ENCODE measurements at places on chromosomes 2 and 18.

DNA sequence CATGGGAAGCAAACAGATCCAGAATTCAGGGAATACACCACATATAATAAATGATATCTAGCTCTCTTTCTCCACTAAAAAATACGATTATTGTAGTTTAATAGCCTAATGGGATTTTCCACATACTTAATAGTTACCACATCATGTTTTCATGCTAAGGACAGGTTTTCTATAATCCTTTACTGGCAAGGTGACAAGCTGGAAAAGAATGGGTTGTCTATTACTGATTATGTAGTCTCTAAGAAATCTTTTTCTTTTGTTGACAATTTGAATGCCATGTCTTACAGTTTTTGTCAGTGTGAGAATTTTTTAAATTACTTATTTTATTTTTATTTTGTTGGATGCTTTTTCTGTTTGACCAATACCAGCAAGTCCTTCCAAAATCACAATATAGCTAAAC lies 177.8 kb downstream of the GALNT13 start:
- DNase-seq: no peak

DNA sequence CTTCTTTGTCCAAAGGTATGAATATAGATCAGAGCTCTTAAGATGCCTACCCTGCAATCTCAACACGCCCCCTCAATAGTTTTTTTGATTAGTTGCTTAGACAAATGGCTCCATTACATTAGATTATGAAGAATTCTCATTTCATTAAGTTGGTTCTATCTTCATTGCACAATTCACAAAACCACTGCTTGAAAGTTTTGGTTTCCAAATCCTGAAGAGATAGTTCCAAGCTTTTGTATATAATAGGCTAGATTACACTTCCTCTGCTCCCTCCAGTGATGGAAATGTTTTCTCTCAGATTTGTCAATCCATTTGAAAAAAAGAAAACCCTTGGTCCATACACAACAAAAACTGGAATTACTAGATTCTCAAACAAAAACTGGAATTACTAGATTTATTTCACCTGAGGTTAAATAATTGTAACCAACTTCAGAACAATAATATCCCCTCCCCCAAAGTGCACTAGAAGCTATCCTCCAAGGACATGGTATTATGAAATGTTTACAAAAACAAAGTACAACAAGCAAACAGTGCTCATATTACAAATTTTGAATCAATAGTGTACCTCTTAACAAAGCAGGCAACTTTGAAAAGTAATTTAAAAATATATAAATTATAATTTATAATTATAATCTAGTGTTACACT lies 6.8 kb upstream of the TLK1 start:
- no peak for DNase-seq

- no peak for DNase-seq
Measured at GRCh38 chr18:49798001-49798400, 15.3 kb downstream of the ACAA2 start.

DNA sequence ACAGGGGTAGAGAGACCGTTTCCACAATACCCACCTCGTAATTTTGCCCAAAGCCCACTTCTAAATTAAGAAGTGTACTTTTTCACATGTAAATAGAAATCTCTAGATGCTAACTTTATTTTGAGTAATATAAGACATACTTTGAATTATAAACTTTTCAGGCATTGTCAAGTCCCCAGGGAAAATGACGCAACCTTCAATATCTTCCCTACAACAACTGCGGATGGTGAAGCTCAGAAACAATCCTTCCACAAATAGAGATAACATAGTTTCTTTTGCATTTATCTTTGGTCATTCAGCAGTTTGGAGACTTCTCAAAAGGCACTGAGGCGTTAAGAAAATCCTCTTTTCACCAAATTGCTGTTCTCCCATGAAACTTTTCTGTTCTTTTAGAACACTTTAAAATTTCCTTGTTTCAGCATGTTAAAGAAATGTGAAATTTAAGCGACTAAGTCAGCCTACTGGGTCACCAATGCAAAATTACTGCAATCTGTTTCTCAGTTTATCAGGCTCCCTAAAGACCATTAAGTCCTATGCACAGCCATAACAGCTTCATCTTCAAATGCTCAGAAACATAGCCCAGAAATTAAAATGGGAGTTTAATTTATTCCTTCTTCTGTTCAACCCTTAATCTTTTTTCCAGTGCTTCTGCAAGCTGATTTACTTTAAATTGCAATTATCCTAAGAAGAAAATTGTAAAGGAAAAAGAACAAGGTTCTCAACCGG lies 118.3 kb upstream of the DNAJC10 start:
- DNase-seq: no peak

GRCh38 chr2:105062158-105062557 lies 24.3 kb downstream of the MRPS9 start:
- DNase-seq: no peak

- DNase-seq: no peak
Measured at GRCh38 chr2:28219758-28220368, 172.8 kb upstream of the FOSL2 start.

DNA sequence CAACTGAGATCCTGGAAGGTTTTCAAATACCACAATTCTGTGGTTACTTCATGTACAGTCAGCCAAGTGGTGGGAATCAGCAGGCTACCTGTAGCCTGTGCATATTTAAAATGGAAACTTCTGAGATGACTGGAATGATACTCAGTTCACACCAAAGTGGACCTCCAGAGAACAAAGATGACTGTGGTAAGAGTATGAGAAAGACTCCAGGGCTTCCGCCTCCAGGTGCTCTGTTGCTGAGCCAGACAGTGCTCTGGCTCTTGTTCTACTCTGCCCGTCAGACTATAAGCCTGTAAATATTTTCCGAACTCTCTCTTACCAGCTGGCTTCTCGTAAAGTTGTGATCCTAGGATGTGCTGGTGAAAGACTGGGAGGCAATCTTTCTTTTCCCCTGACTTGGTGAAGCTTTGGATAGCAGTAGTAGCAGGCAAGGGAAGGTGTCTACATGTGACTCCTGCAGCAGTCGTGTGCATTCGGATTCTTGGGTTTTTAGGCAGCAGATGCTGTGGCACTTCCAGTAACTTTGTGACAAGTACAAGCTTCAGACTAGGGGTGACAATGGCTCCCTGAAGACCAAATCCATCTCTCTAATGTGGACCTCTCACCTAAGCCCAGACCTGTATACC lies 23.1 kb downstream of the ST3GAL5 start:
- no peak for DNase-seq

DNA sequence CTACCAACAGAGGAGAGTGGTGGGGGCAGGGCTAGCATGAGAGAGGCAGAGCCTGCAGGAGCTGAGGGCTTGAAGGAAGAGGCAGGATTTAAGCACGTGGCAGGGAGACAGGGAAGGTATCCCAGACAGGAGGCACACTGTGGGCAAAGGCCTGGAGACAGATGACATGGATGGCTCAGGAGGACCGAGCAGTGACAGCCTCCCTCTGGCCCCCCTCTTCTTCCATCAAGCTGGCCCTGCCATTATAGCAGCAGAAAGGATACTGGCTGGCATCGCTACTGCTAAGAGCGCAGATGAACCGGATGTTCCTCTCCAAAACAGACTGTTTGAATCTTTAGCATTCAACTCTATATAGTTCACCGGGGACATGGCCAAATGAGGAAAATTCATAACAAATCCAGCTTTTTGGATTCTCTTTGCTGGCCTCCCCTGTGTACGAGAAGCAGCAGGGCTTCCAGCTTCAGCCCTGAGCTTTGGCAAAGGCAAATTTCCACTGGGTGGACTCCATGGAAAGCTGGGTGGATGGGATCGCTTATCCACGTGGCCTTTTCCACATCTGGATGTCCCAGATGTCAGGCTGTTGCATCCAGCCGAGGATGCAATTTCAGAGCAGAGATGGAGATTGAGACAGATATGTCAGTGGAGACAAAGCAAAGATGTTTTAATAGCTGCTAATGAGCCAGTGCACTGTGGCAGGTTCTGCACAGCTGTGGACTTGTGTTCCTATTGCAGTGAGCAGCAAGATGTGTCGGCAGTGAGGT lies 36.2 kb downstream of the CAPN13 start:
- DNase-seq: no peak

GRCh38 chr18:46646468-46646867 lies 10.6 kb downstream of the LOXHD1 start:
- no peak for DNase-seq

- DNase-seq: no peak
Measured at GRCh38 chr2:220310451-220310861, 683.0 kb downstream of the SLC4A3 start.

DNA sequence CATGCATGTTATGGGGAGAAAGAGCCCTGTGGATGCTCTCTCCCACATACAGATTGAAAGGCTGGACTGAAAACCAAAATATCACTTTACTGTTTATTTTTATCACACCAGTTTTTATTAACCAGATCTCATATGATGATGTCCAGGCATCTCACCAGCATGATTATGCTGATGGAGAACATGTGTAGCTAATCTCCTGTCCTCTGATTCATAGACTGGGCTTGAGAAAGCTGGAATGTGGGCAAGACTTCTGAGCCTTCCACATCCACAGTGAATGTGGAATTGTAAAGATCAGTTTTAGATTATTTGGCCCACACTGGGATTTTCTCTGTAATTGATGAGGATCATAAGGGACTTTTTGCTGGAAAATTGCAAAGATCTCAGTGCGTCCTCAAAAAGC lies 137.9 kb downstream of the ICOS start:
- DNase-seq: no peak

GRCh38 chr2:68359889-68360288 lies 5.2 kb upstream of the PLEK start:
- DNase-seq: no peak

GRCh38 chr18:49685231-49685942 lies 123.5 kb downstream of the LIPG start:
- no peak for DNase-seq

DNA sequence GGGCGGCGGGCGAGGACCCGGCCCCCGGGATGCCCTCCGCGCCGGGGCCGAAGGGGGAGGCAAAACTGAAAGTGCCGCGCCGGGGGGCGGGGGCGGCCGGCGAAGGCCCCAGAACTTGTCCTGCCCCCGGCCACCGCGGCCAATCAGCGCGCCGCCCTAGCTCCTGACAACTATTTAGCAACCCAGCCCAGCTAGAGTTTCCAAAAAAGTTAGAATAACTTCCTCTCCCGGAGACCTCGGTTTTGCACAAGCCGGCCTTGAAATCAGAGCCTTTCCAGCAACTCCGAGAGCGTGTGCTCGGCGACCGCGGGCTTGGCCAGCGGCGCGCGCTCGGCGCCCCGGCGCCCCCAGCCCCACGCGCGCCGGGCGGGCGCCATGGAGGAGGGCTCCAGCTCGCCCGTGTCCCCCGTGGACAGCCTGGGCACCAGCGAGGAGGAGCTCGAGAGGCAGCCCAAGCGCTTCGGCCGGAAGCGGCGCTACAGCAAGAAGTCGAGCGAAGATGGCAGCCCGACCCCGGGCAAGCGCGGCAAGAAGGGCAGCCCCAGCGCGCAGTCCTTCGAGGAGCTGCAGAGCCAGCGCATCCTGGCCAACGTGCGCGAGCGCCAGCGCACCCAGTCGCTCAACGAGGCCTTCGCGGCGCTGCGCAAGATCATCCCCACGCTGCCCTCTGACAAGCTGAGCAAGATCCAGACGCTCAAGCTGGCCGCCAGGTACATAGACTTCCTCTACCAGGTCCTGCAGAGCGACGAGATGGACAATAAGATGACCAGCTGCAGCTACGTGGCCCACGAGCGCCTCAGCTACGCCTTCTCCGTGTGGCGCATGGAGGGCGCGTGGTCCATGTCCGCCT lies at the start of gene TWIST2:
TWIST2 (plus strand) TSS at position 245 of the 850 bp plus-strand sequence; CDS start at position 376, 131 bp downstream.
- no peak for DNase-seq

- DNase-seq: no peak
Measured at GRCh38 chr2:161307676-161308075, 549 bp upstream of the PSMD14 start.

- DNase-seq: no peak
Measured at GRCh38 chr2:19982268-19982667, 7.6 kb downstream of the WDR35 start.

DNA sequence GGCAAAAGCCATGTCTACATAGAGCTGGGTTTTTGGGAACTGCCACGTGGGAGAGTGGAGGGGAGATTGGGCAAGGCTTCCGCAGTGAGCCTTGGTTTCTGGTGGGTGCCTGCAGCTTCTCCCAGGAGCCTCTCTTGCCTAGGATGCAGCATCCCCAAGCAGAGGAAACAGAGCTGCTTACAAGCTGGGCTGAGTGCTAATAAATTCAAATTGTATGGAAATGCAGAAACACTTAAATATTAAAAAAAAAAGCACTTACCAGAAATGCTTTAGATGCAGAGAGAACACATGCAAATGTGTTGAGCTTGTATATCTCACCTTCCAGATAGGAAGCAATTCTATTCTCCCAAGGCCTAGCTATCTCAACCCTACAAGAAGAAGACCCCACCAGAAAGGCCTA lies 96.0 kb upstream of the ST3GAL5 start:
- DNase-seq: no peak

DNA sequence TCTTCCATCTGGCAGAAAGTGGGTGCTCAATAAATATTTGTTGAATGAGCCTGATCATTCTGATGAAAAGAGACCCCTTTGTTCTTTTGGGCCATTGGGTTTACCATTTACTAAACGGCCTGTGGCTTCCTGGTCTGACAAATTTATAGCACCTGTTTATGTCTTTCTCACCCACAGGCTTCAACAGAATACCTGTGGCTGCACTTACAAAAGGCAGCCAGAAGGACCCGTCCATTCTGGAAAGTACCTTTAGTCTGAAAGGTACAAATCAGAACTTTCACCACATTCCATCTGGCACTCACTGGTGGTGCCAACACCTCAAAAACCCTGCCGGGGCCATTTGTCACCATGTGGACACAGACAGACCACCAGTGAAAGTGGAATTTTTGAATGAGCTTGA lies 167.5 kb downstream of the ETAA1 start:
- no peak for DNase-seq

DNA sequence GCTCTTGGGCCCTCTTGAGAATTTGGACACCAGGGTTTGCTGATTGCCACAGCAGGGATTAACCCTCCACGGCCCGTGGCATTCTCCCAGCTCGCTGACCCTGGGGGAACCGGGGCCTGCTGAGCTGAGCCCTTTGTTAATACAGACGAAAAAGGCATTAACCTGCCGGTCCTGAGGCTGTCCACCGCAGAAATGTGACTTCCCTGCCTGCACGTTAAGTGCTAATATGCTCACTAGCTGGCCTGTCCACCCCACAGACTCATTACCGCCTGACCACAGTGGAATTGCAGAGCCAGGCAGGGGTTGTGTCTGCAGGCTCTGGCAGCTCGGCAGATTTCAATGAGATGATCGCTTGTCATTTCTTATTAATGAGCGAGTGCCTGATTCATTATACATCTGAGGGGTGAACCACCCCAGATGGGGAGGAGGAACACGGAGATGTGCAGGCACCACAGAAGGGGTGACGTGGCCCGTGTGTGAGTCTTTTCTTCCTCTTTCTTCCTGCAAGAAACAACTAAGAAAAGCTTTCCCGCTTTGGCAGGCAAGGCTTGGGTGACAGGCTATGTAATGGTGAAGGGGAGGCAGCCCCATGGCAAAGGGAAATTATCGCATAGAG lies 126.0 kb downstream of the GLI2 start:
- DNase-seq: no peak

GRCh38 chr18:8001711-8002301 lies 434.7 kb downstream of the PTPRM start:
- no peak for DNase-seq

DNA sequence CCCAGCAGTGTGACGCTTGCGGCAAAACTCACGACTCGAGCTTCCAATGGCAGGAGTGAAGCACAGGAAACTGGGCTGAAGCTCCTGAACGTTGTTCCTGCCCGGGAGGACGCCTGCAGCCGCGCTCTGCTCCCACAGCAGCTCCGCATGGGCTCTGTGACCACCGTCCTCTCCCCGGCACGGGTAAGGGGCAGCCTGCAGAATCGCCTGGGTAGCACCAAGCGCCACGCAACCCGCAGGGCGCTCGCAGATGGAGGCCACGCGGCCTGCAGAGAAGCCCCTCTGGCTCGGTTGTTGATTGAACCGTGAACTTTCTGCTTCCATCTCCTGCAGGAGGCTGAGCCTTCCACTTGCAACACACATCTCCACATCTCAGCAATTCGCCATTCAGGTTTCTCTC lies 63.3 kb upstream of the ZNF236 start:
- DNase-seq: no peak
